ENCODE measurements at places on chromosomes 4 and X. TPM values are rescaled to one million over a fixed set of nuclear protein-coding genes. Genes with fewer than 3 reads are reported as not detected.

DNA sequence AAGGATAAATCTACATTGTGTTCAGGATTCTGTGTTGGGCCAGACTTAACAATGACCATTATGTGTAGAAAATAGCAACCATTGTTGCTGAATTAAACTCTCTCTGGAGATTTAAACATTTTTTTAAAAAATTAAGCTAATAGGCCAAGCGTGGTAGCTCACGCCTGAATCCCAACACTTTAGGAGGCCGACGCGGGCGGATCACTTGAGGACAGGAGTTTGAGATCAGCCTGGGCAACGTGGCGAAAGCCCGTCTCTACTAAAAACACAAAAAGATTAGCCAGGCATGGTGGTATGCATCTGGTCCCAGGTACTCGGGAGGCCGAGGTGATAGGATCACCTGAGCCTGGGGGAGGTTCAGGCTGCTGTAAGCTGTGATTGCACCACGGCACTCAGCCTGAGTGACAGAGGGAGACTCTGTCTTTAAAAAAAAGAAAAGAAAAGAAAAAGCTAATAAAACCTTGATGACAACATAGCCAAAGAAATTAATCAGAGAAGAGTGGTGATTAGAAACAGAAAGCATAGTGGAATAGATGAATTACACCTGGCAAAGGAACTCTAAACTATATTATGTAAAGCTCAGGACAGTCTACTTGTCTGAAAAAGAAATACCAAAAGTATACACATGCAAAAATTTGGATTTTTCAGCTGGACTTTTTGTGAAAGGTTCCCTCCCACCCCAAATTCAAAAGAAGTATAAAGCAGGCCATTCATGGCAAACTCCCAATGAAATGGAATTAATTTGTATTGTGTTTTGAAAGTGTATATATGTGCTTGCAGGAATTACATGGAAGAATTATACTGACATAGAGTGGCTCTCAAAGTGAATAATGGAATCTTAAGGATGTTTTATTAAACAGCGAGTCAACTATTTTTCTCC lies 21.9 kb downstream of the PLS3 start:
- no peak for DNase-seq

DNA sequence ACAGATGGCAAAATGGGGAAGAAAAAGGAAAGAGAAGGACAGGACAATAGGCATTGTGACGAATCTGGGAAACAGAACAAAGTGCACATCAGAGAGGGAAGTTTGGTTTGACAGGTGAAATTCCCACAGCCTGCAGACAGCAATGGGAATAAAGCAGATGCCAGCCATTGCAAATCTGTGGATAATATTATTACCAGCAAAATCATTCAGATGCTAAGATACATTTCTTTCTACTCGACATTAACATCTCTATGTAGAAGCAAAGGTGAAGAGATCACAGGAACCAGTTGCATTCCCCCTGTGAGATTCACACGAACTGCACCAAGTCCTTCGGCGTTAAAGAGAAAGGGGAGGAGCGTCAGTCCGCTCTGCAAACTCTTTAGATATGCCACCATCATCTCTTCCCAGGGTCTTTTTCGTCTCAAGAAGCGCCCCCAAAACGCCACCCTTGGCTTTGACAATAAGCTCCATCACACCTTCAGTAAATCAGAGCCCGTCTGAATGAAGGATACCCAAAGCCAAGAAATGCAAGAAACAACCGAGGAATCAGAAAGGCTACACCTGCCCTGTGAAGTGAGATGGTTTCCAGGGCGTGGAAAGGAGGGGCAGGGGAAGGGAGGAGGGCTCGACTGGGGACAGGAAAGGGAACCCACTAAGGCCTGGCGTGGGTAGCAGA lies 1.9 kb downstream of the NEUROG2 start:
- DNase-seq: no peak

GRCh38 chrX:151679798-151680402 lies 15.4 kb upstream of the PRRG3 start:
- DNase-seq: no peak

GRCh38 chrX:29665532-29665931 lies 549.8 kb upstream of the MAGEB2 start:
- no peak for DNase-seq

GRCh38 chrX:72576141-72576894 lies 3.7 kb upstream of the HDAC8 start:
- no peak for DNase-seq

DNA sequence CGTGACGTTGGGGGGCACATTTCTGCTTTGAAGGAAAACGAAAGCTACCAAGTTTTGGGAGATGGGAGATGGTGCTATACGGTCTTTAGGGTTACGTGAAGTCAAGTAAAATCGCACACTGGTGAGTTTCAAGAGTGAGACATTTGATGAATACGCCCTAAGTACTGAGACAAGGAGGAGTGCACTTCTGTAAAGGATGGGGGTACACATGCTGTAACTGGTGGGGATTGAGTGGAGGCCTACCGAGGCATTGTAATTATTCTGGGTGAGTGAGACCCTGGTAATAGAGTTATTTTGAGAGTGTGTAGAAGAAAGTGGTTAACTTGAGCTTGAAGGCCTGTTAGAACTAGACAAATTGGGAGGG lies 536 bp downstream of the SH3BGRL start:
- no peak for DNase-seq

GRCh38 chr4:124710911-124711310 lies 1.6 kb downstream of the ANKRD50 start:
- no peak for DNase-seq

DNA sequence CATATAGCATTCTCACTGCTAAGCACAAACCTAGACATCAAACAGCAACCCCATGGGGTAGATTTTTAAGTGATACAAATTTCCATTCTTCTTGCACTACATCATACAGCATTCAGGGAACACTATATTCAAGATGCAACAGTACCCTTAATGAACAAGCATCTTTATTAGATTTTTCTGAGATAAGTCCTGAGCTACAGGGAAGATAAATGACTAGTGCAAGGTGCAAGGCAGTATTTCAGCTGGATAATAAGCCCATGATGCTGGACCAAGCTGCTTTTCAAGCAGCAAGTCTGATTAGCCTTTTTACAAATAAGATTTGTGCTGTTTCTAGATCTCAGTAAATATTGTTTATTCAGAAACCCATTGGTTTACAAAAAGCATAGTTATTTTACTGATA lies 192.6 kb upstream of the ATOH1 start:
- DNase-seq: no peak

DNA sequence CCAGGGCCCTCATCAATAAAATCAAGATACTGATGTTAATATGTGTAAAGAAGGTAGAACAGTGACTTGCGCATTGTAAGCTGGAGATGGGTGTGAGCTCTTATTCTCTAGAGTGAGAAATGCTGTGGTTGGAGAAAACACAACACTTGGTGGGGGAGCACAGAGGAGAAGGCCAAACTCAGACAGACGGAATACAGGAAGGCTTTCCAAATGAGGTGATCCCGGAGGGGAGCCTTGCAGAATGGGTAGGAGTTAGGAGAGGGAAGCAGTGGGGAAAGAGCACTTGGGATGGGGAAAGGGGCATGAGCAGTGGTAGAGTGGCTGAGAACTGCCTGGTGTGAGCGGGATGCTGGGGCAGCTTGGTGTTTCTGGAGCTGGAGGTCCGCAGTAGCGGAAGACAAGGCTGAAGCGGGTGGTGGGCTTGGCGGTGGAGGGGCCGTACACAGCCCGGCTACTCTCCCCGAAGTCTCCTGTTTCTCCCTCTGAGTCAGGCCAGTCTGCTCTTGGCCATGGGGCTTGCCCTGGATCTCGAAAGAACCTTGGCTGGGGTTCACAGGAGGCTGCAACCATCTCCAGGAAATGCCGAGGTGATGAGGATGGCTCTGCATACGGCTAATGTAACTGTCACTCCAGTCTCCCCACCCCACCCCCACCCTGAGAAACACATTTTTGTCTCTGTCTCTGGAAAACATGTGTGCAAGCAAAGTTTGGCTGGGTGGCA lies 11.3 kb upstream of the PLAC1 start:
- no peak for DNase-seq

DNA sequence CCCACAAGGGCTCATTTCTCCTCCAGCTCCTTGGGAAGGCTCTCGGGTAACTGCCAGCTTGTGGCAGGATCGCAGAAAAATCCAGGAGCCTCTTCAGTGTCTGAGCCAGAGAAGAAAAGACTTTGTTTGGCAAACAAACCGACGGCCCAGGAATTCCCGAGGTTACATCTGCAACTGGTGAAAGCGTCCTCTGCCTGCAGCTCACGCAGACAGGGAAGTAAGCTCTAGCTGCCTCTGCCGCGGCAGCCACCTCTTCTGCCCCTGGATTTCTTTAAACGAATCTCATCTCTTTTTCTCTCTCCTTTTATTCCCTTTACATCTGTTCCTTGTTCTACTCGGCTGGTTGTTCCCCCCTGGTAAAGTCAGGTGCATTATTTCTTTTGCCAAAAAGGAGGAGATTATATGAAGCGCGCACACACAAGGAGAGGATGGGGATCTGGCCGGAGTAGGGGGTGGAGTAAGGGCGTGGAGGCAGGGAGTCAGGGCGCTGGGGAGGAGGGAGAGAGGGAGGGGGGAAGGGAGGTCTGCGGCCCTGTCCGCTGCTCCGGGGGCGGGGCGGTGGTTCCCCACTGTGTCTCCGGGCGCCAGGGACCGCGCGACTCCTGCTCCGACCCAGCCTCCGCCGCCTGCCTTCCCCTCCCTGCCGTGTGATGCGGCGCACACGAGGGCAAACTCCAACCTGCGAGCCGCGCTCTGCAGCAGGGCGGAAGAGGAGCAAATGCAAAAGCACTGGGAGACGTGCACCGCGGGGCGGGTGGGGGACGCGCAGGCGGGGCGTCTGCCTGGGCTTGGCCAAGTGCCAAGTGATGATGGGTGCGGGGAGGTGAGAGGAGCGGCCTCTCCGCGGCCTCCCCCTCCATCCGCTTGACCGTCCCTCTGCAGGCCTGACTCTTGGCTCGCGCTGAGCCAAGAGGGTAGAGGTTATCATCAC lies at the start of gene DCHS2:
TSS of gene DCHS2 (minus strand) at position 459 of the 931 bp plus-strand sequence. CDS start at position 15, 444 bp downstream.
- DNase-seq: no peak

DNA sequence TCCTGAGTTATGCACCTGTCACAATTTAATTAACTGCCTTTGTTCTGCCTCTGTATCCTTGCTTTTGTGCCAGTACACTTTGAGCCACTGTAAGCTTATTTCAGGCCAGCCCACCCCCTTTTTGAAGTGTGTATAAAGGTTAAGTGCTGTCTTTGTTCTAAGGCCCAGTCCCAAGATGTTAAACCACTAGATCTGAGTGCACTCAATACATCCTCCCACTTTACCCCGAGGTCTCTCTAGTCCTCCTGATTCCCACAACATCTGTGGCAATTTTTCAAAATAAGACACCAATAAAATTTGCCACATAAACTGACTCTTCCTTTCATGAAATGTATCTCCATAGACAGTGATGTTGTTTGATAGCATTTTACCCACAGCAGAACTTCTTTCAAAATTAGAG lies 124.1 kb upstream of the SPIN4 start:
- no peak for DNase-seq

DNA sequence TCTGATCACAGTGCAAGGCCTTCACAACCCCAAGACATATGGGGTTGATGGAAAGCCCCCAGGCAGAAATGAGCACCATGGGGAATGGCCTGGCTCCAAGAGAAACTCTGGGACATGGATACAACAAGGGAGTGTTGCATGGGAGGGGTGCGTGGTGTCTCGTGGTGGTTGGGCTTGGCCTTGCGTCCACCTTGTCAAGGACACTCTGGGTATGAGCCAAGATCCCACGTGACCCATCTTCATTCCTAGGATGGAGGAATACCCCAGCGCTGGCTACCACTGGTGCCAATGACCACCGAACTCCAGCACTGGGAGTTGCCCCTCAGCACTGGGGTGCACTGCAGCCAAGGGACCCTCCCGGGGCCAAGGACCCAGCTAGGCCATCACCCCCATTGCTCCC lies 267.5 kb upstream of the AGTR2 start:
- no peak for DNase-seq

DNA sequence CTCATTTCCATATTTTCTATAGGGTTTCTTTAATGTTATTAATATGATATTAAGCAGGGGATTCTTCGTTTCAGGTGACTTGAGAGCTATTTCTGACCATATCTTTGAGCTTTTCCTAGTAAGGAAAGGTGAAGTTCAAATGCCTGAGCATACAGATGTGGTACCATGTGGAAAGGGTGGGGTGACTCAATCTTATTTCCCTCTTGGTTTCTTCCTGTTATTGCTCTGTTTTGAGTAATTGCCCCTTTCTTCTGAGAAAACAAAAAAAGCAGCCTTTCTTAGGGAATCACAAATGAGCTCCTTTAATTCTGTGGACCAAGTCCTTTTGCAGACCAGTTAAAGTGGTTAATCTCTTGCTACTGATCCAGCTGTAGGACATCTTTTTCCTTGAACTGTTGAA lies 41.0 kb upstream of the AGA start:
- DNase-seq: no peak

GRCh38 chr4:25875281-25875745 lies 12.5 kb upstream of the SEL1L3 start:
- no peak for DNase-seq

DNA sequence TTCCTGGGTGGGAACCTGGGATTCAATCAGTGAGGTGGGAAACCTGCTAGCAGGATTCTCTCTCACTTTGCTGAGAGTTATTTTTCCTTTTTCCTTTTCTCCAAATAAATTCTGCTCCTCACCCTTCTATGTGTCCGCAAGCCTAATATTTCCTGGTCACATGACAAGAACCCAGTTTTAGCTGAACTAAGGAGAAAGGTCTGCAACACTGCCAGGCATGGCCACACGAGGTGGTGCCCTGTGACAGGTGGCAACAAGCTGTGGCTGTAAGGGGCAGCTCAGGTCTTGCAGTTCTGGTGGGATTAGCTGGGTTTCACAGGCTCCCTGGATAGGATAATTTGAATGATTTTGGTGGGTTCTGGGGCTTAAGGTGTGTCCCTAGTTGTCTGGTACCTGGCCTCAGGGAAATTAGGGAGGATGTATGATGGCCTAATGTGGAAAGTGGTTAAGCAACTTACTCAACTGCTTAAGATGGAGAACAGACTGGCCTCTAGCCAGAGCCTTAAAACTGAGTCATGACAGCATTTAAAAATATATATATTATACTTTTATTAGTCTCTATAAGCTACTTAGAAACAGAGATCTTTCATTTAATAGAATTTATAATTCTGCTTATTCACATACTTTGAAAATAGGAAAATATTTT lies 215.0 kb downstream of the IL15 start:
- no peak for DNase-seq

DNA sequence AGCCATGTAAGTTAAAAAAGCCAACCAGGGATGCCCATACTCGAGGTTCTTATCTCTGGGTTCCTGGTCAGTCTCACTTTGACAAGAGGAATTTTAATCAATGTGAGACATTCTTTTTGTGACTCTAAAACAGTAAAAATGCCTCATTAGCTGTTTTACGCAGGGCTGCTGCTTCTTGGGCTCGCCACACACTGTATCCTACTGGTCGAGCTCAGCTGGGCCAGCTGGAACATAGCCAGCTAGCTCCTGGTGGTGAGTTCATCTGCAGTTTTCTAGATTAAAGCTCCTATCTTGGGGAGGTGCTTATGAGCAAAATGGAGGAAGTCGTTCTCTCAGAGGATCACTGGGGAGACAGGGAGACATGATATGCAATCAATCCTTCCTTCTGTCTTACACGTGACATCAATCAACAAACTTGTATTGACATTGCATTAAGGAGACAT lies 55.9 kb upstream of the LEF1 start:
- DNase-seq: no peak

- no peak for DNase-seq
Observed at GRCh38 chr4:128277856-128278255, 9.8 kb downstream of the PGRMC2 start.

Gene CCKAR
- not detected for total RNA-seq

Gene GPC3
- total RNA-seq: not detected

Gene OPHN1
- total RNA-seq: 2.9 TPM

Gene AREG
- 7.7 TPM for total RNA-seq

Gene NLGN3
- 0.10 TPM for total RNA-seq

Gene MAGEC2
- not detected for total RNA-seq

Gene MID2
- 21.4 TPM for total RNA-seq
